ENCODE measurements at places on chromosomes 4 and X.
A peak's percentile ranks its signal among the peaks of the same experiment; 100 is the strongest.

DNA sequence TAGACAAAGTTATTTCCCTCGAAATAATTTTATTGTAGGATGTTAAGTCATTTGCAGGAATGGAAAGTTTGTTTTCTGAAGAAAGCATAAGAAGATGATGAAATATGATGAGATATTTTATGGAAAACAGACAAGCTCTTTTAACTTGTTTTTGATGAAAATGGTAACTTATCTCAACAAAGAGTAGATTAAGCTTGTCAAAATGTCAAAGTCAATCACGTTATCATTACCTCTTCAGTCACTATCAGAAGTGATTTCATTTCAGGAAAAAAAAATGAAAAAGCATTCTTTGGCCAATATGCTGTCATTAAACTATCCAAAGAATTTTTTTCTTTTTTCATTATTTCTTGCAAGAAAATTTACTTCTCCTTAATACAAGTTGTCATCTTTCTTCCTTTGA lies 221.0 kb upstream of the ANKRD50 start:
- DNase-seq = no peak

DNA sequence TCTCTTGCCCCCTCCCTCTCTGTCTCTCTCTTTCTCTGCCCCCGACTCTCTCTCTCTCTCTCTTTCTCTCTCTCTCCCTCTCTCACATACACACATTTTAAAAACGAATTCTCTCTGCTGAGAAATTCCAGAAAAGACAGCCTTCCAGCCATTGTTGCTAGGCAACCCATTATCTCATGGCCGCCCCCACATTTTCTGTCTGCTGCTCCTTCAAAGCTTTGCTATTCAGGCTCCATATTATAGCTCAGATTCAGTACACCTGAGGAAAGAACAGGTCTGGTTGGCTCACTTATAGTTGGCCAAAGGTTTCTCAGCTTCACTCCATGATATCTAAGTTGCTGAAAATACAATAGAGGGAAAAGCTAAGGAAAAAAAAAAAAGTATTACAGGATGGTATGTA lies 174.4 kb upstream of the RADX start:
- no peak for DNase-seq

GRCh38 chrX:22634083-22634482 lies 361.4 kb downstream of the CBLL2 start:
- no peak for DNase-seq

DNA sequence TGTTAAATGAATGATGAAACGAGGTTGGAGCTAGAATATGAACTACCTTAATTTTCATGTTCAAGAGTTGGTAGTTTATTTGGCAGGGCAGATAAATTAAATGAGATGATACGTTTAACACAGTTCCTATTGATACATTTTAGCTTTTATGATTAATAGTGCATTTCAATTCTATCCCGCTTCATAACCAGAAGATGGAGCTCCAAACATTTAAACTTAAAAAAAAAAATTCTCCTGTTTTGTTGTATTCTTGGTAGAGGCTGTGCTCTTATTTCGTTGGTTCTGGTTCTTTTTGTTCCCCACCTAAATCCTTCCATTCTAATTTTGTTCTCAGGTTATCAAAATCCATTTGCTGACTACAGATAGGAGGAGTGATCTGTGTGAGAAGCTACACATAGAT lies 71.8 kb upstream of the PTPN13 start:
- DNase-seq = no peak

DNA sequence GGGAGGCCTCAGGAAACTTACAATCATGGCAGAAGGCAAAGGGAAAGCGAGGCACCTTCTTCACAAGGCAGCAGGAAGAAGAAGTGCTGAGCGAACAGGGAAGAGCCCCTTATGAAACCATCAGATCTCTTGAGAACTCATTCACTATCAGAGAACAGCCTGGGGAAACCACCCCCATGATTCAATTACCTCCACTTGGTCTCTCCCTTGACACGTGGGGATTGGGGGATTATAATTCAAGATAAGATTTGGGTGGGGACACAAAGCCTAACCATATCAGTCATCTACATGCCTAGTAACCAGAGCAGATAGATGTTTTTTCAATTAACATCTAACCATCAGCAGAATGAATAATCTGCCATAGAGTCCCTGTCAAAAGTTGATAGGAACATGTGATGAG lies 30.4 kb downstream of the FAM13A start:
- no peak for DNase-seq

DNA sequence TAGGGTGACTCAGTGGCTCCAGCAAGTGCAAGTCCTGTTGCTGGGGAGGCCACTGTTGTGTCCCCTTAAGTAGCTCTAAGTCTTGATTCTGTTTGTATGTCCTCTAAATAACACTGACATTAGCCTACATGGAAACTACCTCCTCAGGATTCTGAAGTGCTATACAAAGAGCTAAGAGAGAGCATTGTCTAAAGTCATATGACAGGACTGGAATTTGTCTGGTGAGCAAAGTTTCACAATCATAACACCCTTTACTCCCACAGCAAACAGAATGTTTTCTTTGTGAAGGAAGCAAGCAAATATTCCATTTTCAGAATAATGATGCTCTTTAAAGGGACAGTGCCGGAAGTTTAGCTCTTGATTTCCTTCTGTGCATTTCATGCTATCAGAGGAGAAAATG lies 23.4 kb upstream of the CT47A1 start:
- no peak for DNase-seq

- no peak for DNase-seq
Measured at GRCh38 chrX:96027407-96027806, 657.2 kb upstream of the DIAPH2 start.

DNA sequence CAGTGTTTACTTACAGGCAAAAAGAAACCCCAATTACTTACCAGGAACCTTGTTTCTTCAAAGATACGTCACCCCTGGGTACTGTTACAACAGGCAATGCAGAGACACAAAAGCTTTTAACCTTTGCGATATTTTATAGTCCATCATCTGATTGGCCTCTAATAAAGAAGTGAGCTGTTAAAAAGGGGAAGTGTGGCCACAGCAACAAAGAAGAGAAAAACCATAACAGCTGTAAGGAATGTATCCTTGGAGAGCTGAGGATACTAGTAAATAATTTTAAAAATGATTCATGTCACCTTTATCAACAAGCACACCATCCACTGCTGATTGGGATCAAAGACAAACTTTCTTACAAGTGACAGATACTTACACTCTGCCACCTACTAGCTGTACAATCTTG lies 14.1 kb downstream of the GABRA4 start:
- no peak for DNase-seq

DNA sequence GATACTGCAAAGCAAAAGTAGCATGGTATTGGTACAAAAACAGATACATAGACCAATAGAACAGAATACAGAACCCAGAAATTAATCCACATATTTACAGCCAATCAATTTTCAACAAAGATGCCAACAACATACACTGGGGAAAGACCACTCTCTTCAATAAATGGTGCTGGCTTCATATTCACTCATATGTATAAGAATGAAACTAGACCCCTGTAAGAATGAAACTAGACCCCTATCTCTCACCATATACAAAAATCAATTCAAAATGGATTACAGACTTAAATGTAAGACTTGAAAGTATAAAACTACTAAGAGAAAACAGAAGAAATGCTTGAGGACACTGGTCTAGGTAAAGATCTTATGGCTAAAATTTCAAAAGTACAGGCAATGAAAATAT lies 19.3 kb downstream of the TLR6 start:
- DNase-seq = no peak

GRCh38 chr4:86356425-86357210 lies 3.2 kb downstream of the MAPK10 start:
- no peak for DNase-seq

DNA sequence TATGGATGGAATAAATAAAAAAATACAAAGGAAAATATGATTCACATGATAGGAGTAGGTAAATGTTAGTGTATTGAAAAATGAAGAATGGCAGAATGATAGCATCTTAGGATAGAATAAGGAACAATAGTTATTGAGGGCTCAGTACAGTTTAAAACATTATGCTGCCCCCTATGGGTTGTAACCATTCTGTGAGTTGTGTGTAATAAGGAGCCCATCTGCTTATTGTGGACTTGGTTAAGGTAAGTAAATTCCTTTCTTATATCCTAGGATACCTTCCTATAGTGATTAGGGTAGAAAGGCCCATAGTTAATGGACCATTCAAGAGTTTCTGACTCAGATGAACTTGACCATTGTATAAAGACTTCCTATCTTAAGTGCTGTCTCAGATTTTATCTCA lies 195.8 kb downstream of the PDHA2 start:
- DNase-seq = no peak

- peak; percentile 17 for DNase-seq
Measured at GRCh38 chr4:48653217-48654014, 126.7 kb downstream of the FRYL start.

GRCh38 chr4:125357675-125358074 lies 42.9 kb downstream of the FAT4 start:
- no peak for DNase-seq

- DNase-seq = no peak
Measured at GRCh38 chr4:336893-337142, 796 bp upstream of the ZNF141 start.
